HL-60 (cell line): ENCODE measurements at places on chromosomes 2 and 18.

- no peak for DNase-seq
Observed at GRCh38 chr2:47056374-47056773, 98.7 kb downstream of the STPG4 start.

DNA sequence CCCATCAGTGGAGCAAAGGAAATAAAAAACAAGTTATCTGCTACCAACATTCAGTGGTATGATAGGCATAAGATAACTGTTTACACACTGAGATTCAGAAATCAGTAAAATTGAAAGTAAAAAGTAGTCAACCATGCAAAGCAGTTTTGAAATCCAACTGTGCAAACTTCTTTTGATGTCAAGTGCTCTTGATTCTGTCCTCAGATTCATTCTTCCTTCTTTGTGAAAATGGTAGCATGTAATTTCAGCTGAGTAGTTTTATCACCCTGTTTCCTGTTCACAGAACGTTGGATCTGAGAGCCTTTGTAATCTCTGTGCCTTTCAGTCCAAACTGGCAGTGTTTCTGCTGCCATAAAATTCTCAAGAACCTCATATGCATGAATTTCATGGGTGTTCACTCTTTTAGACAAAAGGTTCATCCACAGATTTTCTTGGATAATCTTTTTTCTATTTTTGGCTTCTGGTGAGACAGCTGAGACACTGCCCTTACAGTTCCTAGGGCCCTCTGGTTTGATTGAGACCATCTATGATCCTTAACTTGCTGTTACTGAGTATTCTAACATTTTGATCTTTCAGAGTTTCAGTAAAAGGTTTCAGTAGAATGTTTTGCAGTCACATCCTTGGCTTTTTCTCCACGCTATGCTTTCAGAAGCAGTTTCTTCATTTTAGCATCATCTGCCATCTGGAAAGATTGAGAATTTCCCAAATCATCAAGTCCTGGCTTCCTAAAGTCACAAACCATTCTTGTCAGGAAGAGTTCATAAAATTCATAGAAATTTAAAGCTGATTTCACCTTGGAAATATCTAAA is 272.3 kb upstream of the EPHA4 start:
- DNase-seq: no peak

DNA sequence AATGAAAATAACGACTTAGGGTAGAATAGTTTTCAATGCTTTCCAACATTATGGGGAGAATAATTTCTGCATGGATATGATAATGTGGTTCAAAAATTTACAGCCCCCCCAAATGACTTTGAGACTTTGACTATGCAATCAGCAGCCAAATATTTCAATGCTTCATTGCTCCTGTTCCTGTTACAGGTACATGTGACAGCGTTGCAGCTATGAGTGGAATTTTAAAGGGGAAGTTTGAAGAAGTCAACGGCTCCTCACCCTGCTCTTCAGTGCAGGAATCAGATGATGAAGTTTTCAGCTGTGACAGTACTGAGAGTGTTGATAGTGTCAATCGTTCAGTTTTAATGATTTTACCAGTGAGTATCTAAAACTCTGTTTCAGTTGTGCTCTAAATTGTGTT is 25.1 kb downstream of the CSRNP3 start:
- no peak for DNase-seq

GRCh38 chr2:104163611-104164130 is 690.2 kb upstream of the POU3F3 start:
- no peak for DNase-seq

GRCh38 chr2:208984376-208985090 is 439.3 kb upstream of the MAP2 start:
- DNase-seq: no peak

- no peak for DNase-seq
Observed at GRCh38 chr18:72161691-72162090, 382.5 kb downstream of the CBLN2 start.

GRCh38 chr2:75100801-75101151 is 98.5 kb downstream of the TACR1 start:
- no peak for DNase-seq

GRCh38 chr2:108591163-108591562 is 56.9 kb downstream of the LIMS1 start:
- DNase-seq: peak; percentile 50

DNA sequence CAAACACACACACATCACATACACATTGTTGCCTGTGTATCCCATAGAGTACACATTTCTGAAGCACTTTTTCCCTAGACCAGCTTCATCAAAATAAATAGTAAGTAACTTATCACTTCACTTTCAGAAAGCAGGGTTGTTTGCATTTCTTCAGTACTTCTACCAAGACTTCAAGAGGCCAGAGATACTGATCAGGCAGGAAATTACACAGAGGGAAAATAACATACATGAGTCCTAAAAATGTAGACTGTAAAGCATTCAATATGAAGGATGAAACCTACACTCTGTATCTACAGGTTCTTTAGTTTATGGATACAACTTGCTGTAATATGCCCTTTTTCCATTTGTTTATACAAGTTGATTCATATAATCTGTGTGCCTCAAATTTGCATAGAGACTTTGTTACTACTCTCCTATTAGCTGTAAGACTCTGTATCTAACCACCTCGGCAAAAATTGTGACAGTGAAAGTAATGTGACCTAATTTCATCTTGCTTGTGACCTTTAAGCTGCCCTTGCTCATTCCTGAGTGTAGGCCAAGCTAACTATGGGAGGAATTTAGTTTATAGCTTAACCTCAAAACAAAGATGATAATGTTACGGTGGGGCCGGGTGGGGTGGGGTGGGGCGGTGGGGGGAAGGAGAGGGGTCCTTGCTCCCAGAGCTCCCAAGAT is 228.9 kb upstream of the SPOPL start:
- no peak for DNase-seq

DNA sequence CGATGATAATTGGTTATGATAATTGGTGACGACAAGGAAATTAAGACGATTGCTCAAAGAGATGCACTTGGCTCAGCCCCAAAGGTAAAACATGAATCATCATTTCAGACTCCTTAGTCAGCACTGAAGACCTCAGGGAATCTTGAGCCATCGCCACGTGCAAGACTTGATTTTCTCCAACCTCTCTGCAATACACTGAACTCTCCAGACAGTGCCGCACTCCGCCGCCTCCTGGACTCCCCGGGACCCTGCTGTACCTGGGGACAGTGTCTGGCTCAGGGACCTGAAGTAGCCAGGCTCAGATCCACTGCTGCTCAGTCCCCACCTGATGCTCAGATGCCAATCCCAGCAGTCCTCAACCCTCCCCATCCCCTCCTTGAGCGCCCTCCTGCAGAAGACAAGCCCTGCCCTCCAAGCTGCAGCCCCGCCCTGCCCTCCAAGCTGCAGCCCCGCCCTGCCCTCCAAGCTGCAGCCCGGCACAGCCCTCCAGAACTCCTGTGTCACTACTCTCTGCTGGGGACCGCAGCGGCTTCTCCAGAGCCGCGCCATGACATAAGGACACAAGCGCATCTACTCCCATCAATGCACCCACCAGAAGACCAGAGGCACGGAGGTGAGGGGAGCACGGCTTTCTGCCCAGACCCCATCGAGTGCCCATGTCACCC is 1.1 kb downstream of the TMEM18 start:
- peak; percentile 18 for DNase-seq

DNA sequence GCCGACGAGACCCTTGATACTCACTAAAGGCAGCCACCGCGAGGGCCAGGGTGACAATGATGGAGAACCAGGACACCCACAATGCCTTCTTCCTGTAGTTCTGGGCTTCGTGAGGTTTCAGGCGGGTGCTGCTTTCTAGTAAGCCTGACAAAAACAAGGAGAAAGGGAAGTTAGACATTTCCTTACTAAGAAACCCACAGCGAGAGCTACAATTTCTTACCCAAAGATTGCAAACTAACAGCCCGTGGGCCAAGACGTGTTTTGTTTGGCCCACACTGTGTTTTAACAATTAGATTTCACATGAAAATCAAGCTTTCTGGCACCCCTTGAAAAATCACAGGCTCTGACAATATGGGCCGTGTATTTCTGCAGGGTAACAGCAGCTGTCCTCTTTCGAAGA is 5.6 kb downstream of the TMEM163 start:
- DNase-seq: no peak

- DNase-seq: no peak
Observed at GRCh38 chr18:46226461-46226860, 122.3 kb downstream of the HAUS1 start.

DNA sequence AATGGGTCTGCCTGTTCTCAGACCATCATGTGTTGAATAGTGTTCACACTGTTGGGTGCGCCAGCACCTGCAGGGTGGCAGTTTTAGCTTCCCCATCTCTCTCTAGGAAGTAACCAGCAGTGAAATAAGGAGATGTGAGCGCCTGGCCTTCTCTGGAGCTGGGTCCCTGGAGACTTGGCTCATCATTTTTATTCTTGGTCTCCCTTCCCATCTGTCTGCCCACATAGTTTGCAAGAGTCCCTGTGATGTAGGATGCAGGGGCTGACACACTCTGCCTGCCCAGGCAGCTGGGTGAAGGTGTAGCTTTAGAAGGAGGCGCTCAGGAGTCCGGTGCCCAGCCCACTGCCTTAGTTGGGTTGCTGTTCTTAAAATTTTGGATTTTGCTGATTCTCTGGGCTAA is 172.2 kb downstream of the LDLRAD4 start:
- DNase-seq: no peak

DNA sequence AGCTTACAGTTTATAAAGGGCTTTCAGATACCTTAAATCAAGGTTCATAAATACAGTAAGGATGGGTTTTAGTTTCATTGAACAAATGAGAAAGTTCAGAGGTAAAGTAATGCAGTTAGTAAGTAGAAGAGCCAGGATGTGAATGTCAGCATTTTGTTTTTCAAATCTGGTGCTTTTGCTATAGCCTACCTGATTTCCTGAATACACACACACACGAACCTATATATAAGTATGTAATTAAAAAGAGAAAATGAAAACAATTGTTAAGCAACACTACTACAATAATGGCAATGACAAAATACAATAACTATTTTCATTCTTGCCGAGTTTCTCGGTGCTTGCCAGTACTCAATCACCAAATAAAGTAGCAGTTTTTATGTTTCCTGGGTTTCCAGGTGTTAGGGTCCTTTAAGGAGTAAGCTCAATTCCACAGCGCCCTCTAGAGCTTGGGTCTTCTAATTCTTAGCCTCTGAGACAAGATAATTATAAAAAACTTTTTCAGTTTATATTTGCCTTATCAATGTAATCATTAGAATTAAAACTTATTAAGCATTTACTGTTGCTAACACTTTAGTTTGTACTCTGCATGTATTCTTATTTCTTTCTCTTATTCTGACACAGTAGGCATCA is 512.9 kb upstream of the ACVR2A start:
- no peak for DNase-seq

DNA sequence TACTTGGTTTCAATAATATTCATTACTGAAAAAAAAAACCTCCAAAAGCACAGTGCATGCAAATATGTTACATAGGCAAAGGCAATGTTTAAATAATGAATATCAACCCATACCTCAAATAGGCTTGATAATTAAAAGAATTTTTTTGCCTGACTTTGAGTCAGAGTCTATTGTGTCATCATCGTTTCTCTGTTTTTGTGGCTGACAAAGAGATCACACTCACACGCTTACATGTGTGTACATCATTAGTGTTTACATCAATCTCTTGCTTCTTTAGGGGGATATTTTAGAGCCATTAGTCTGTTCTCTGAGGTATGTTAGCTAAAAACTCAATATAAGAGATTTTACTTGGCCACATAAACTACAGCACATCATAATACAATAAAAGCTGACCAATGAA is 150.3 kb upstream of the MMADHC start:
- DNase-seq: no peak

DNA sequence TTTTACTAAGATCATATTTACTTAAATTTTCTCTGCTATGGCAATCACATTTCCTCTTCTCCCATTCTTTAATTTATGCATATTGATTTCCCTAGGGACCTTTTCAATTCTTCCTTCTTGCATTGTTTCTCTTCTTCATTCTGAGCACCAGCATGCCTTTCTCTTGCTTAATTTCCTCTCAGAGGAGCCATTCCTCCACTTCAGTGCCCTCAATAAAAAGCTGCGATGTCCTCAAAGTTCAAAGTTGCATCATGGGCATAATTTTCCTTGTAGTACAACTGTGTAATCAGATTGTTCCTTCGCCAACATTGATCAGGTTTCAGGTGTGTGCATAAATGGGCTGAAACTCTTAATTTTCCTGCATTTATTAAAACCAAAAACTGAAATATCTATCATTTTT is 21.8 kb upstream of the CD226 start:
- no peak for DNase-seq

- DNase-seq: no peak
Observed at GRCh38 chr18:48492880-48493279, 46.0 kb upstream of the CTIF start.

DNA sequence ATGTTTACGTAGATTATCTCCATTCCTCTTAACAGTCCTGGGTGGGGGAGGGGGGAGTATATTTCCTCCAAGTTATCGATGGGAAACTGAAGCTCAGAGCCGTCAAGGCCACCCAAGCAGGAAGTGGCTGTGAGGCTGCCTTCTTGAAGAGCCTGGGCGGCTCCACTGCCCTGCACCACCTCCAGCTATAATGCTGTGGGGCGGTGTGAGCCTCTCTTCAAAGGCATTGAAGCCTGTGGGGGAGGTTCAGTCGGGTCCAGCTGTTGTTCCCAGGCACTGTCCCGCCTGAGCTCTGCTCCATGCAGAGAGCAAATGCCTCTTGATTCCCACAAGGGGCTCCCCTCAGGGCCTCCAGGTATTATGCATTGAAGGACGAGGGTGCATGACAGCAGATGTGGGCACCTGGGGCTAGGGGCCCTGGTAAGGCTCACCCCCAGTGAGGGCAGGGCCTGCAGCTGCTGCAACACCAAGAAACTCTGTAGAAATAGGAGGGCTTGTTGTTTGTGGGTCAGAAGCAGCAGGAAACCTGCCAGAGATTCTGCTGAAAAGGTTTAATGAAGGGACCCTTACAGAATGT is 29.5 kb upstream of the LAPTM4A start:
- DNase-seq: no peak

DNA sequence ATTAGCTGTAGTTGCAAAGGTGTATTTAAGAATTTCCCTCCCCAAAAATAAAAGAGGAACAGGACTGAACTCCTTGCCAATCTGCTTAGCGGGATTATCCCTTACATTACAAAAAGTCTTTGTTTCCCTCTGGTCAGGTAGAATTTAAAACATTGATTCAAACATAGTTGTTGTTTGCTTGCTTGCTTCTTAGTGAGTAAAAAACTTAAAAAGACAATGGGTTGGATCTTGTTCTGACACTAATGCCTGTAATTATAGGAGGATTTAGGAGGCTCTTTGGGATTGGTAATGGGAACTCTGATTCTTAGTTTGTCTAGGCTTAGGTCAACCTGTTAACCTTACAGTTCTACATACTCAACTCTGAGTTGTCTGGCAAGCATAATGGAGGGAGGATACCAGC is 3.7 kb upstream of the CEBPZOS start:
- no peak for DNase-seq

DNA sequence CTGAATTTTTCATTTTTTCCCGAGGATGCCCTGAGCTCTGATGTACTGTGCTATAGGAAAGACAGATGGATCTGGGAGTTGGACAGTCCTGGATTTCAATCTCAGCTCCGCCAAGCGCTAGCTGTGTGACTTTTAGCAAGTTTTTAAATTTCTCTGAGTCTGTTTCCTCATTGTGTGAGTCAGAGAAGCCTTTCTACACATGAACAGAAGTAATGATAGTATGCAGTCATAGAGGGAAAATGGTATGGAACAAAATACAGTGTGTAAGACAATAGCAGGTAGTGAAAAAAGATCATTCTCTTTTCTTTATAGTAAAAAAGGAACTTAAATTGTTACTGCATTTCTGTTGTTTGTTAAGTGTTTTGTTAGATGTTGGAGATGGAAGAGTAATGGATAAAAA is 52.4 kb upstream of the PPM1B start:
- no peak for DNase-seq
